C1 segment of cervical spinal cord (tissue), 14 donors: ENCODE measurements at places on chromosomes 6 and 20.

- no peak for DNase-seq
Observed at GRCh38 chr20:7912551-7912950, 27.7 kb downstream of the HAO1 start.

GRCh38 chr6:169783401-169783800, 32.0 kb downstream of the ERMARD start:
- no peak for DNase-seq

GRCh38 chr6:9439621-9440330, 975.1 kb downstream of the TFAP2A start:
- DNase-seq, result no peak

DNA sequence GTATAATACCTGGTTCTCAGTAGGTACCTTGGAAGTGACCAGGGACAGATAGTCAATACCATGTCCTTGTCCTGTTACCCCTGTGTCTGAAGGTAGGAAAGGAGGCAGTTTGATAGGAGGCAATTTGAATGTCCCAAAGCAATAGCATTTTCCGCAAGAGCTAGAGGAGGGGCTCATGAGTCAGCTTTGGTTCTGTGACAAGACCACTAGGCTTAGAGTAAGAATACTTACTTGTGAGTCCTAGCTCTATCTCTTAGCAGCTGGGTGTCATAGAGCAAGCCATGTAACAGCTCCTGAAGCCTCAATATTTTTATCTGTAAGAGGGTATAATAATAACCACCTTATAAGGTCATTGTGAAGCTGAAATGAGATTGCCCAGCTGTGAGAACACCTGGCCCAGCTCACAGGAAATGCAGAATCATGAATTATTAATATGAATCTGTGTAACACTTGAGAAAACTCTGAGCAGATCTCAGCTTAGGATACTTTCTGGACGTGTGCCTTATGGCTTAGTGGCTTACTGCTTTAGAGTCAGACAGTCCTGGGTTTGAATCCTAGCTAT, 58.6 kb downstream of the DAAM2 start:
- no peak for DNase-seq

GRCh38 chr6:107542192-107542668, 52.3 kb downstream of the SOBP start:
- DNase-seq, result no peak

GRCh38 chr6:168577496-168577895, 136.5 kb downstream of the SMOC2 start:
- DNase-seq, result no peak

DNA sequence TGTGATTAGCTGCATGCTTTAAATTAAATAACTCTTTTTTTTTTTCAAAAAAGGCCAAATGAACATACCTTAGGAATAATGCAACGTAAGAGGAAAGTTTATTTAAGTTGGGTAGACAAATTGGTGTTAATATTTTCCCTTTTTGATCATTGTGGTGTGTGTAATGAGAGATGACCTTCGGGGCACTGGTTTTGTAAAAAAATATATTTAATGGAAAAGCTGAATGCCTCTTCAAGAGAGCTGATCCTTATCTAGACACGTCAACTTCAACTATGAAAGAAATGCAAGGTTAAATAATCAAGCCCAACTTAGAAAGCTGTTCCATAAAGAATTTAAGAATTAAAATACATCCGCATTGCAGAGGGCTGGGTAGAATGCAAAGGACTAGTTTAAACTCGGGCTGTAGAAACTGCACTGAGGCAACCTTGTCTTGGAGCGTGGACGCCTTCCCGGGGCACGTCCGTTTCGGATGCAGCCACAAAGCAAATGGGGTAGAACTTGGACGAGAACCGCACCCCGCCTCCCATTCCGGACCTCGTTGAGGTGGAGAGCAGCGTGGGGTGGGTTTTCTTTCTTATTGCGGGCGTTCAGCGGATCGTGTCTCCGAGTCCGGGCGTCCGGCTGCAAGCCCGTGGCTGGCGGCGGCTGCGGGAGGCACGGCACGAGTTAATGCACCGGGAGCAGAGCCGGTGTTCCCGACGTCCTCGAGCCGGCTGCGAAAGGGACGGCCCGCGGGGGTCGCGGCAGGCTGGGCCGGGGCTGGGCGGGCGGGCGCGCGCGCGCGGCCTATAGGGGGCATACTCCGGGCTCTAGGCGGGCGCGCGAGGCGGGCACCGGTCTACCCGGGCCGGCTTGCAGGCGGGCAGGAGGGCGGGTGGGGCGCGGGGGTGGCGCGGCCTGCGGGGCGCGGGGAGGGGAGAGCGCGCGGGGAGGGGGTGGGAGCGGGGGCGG, 1.9 kb downstream of the JARID2 start:
- peak; percentile 53 for DNase-seq

DNA sequence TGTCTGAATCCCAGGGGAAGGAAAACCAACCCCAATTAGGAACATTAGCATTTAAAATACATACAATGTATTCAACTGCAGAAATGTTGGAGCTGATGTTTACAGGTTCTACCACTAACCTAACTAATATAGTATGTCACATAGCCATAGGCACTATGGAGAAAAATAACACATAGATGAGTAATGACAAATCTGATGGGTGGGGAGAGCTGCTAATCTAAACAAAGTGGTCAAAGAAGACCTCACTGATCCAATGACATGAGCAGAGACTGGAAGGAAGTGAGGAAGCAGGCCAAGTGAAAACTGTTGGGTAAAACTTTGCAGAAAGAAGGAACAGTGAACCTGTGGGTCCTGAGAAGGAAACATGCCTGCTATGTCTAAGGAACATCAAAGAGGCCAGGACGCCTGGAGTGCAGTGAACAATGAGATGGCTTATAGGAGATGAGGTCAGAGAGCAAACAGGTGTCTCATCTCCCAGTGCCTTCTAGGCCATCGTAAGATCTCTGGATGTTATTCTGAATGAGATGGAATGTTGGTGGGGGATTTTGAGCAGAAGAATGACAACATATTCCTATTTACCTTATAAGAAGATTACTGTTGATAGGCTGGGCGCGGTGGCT, 135.7 kb downstream of the ALDH8A1 start:
- DNase-seq, result no peak

DNA sequence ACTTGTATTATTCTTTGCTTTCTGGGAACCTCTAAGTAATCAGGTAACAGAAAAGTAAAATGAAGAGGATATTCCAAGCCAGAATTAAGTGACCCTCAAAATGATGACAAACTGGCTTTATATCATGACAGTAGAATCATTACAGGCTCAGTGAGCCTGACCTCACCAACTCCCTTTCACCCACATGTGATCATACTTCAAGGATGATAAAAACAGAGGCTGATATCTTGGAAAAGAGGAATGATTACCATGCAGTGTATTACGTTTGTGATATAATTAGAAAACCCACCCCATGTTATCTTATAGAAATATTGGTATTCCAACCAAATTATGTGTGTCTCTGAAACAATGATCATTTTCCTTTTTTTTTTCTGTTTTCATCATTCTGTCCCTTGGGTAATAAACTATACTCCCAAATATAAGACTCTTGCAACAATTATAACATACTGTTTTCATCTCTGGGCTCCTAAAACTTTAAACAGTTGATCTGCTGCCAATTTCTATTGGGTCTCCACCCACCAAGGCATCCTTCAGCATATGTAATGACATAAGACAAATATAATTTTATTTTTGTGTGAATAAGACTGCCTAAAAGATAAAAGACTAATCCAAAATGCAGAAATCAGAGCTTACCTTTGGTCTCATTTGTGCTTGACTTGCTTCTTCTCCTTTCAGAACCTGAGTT, 115.7 kb downstream of the DST start:
- no peak for DNase-seq

DNA sequence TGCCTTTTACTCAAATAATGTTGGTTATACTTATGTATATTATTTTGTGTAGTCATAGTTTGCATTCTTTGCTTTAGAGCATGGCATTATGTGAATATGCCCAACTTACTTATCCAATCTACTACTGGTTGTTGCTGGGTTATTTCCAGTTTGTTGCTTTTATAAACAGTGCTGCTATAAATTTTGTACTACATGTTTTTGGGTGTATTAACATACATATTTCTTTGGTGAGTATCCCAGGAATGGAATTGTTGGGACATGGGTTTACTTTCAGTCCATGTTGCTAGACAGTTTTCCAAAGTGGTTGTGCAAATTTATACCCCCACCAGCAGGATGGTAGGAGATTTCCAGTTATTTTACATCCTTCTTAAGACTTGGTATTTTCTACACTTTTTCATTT, 157.1 kb upstream of the THEMIS start:
- DNase-seq, result no peak

DNA sequence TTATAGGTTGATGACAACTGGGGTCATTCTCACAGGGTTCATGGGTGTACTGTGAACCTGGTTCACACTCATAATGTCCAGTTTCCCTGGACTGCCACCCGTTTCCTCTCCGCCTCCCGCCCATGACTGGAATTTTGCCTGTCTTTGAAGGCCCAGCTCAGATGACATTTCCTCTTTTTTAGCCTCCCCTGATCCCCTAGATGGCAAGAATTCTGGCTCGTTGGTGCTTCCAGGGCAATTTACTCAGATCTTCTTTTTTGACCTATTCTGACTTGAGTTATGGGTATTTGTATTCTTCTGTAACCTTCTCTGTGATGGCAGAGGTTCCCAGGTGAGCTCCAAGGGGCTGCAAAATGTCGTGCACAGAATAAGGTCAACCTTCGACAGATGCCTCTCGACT, 5.7 kb upstream of the CITED2 start:
- DNase-seq, result no peak

DNA sequence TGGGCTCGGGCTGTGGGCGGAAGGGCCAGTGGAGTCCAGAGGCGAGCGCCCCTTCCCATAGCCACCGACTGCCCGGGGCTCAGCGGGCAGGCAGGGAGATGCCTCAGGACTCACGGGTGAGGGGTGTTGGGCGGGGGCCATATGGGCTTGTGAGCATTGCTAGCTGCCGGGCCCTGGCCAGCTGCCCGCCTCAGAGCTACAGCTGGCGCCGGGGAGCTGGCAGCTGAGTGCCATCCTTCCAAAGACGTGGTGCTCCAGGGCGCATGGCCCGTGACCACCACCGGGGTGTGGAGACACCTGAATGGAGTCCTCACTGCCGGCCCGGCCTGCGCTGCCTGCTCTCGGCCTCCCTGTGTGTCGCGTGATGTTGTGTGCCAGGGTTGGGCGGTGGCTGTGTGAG, 10.6 kb upstream of the RBBP8NL start:
- peak; percentile 1 for DNase-seq

- DNase-seq, result no peak
Observed at GRCh38 chr6:64294034-64294433, 658.4 kb downstream of the PHF3 start.

DNA sequence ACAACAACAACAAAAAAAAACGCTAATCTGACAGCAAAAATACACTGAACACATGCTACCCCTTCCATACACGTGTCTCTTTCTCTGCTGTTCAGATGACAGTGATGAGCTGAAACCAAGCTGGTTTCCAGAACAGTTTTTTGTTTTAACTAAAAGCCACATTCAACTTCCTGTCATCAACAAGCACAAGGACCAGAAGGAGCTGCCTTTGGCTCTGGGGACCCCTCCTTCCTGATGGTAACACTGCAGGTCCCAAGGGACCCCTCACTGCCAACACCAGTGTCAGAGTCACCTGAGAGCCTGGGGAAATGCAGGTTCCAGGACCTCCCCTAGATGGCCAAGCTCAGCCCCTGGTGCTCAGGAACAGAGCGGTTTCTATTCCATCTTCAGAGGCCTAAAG, 6.0 kb downstream of the CST7 start:
- DNase-seq, result no peak

DNA sequence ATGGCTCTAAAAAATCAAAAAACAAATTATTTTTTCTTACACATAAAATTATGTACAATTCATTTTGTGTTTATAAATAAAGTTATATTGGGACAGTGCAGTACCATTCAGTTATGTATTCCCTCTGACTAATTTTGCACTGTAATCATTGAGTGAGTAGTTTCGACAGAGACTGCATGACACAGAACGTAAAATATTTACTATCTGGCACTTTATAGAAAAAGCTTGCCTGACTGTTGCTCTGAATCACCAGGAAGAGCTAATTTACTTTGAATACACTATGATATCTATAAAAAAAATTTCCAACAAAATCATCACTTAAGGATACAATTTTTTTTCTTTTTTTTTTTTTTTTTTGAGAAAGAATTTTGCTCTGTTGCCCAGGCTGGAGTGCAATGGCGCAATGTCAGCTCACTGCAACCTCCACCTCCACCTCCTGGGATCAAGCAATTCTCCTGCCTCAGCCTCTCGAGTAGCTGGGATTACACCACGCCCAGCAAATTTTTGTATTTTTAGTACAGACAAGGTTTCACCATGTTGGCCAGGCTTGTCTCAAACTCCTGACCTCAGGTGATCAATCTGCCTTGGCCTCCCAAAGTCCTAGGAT, 11.0 kb upstream of the KHDC1L start:
- no peak for DNase-seq

GRCh38 chr20:31680286-31681127, 42.2 kb downstream of the BCL2L1 start:
- DNase-seq, result no peak

DNA sequence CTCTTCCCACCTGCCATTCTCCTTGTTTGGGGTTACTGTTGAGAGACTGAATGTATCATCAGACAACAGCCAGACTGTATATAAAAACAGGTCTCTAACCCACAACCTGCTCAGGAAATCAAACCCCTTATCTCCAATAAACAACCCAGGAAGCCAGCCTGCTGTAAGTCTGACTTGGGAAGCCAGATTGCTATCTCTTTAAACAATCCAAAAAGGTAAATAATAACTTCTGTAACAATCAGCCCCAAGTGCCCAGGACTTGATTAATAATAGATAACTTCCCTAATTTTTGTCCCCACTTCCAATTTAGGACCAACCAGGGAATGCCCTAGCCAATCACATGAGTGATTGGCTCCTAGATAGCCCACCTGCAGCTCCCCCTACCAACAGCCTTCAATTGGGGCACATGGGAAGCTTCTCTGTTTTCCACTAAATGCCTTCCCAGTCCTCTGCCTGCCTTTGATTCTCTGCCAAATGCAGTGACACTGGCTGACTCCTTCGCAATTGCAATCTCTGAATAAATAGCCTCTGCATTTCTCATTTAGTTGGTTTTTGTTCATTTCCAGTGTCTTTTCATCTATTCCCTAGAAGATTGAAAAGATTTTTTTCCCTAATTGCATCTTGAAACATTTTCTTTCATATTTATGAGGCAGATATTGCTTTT, 117.1 kb upstream of the TAB2 start:
- DNase-seq, result no peak

- no peak for DNase-seq
Observed at GRCh38 chr6:40738551-40739193, 151.5 kb upstream of the LRFN2 start.

- no peak for DNase-seq
Observed at GRCh38 chr20:32448306-32449056, 90.3 kb downstream of the ASXL1 start.

DNA sequence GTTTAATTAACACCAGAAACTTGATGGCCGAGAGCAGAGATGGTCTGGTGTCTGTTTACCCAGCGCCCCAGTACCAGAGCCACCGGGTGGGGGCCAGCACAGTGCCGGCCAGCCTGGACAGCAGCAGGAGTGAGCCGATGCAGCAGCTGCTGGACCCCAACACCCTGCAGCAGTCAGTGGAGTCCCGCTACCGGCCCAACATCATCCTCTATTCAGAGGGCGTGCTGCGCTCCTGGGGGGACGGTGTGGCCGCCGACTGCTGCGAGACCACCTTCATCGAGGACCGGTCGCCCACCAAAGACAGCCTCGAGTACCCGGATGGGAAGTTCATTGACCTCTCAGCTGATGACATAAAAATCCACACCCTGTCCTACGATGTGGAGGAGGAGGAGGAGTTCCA, 73.7 kb downstream of the SYNDIG1 start:
- no peak for DNase-seq

GRCh38 chr6:157059781-157060180, 263.5 kb downstream of the TMEM242 start:
- no peak for DNase-seq

GRCh38 chr6:79005024-79005423, 73.0 kb downstream of the PHIP start:
- DNase-seq, result no peak
